ENCODE measurements at places on chromosomes 1 and 21.

GRCh38 chr1:25821630-25822091 is 1.9 kb downstream of the MTFR1L start:
- peak; percentile 84 for DNase-seq

- no peak for DNase-seq
Observed at GRCh38 chr1:6472391-6472790, 6.4 kb upstream of the TNFRSF25 start.

GRCh38 chr21:41168391-41169257 is 664 bp downstream of the BACE2 start:
- DNase-seq, result peak; percentile 62

GRCh38 chr1:85563139-85563538 is 17.4 kb upstream of the CCN1 start:
- no peak for DNase-seq

GRCh38 chr1:2047749-2048729 is 2.2 kb upstream of the PRKCZ start:
- DNase-seq, result no peak

GRCh38 chr1:210631399-210631798 is 302.7 kb downstream of the HHAT start:
- no peak for DNase-seq

GRCh38 chr21:16241479-16241963 is 511.7 kb downstream of the USP25 start:
- peak; percentile 12 for DNase-seq

DNA sequence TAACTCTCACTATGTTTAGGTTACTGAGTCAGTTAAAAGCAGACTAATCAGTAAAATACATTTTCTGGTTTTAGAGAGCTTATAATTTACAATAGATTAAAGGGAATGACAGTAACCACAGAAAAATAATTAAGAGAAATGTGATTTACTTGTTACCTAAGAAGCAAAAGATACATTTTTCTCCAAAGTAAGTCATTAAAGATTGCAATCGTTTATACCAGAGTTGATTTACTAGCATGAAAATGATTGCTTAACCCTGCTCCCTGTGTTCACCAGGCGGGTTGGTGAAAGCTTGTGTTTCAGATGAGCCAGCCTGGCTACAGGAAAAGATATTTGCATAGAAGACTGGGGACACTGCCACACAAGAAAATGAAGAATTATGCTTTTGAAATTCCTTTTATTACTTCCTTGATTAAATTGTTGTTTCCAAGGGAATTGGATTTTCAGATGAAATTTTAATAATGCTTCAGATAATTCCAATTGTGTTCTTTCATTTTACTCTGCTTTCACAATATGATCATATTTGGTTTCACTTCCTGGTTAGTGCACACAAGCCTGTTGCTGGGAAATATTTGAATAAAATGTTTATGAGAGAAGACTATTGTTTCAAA is 27.9 kb downstream of the LRRC8B start:
- peak; percentile 45 for DNase-seq

DNA sequence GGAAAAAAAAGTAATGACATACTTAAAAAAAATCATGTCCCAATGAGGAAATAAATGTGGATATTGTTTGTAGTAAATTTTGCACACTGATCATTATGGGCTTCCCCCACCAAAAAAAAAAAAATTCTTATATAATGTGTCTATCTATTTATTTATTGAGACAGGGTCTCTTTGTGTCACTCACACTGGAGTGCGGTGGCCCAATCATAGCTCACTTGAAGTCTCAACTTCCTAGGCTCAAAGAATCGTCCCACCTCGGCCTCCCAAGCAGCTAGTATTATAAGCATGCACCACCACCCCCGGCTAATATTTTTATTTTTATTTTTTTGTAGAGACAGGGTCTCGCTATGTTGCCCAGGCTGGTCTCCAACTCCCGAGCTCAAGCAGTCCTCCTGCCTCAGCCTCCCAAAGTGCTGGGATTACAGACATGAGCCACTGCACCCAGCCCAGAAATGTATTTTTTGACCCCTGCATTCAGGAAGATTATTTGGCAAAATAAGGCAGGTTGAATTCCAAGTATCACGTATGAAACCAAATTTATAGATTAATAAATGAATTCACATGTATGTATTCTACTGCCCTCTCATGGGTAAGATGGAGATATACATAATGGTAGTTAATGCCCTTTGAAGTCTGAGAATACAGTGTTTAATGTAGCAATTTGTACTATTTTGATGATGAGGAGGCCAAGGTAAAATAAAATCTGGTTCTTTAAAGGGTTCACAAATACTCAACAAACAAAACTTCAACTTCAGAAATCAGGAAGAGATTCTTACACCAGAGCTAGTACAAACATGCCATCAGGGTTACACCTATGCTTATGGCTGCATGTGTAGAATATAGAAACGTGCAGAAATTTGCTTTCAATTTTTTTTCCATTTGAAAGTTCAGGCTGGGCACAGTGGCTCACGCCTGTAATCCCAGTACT is 1.4 kb upstream of the DENND2C start:
- peak; percentile 35 for DNase-seq

DNA sequence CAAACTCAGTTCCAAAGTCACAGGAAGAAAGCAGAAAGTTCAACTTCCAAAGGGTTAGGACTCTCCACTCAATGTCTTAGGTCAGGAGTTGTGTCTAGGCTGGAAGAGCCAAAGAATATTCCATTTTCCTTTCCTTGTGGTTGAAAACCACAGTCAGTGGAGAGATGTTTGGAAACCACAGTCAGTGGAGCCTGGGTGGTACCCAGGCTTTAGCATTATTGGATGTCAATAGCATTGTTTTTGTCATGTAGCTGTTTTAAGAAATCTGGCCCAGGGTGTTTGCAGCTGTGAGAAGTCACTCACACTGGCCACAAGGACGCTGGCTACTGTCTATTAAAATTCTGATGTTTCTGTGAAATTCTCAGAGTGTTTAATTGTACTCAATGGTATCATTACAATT is 11.7 kb downstream of the ATF3 start:
- no peak for DNase-seq

GRCh38 chr1:110713221-110713620 is 38.5 kb upstream of the KCNA3 start:
- no peak for DNase-seq

DNA sequence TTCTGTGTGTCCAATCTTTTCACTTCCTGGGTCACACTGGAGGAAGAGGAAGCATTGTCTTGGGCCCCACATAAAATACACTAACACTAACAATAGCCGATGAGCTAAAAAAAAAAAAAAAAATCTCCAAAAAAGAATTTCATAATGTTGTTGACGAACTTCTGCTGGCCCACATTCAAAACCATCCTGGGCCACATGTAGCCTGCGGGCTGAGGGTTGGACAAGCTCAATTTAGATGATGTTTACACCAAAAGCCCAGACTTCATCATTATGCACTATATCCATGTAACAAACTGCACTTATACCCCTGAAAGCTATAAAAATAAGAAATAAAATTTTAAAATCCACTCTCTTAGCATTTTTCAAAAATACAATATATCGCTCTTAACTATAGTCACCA is 187.8 kb upstream of the PTBP2 start:
- no peak for DNase-seq

- DNase-seq, result peak; percentile 16
Observed at GRCh38 chr1:54567961-54568360, 19.9 kb downstream of the ACOT11 start.

- DNase-seq, result no peak
Observed at GRCh38 chr1:176837708-176838107, 326.8 kb downstream of the ASTN1 start.

- DNase-seq, result peak; percentile 16
Observed at GRCh38 chr1:59499273-59499942, 202.5 kb downstream of the FGGY start.

DNA sequence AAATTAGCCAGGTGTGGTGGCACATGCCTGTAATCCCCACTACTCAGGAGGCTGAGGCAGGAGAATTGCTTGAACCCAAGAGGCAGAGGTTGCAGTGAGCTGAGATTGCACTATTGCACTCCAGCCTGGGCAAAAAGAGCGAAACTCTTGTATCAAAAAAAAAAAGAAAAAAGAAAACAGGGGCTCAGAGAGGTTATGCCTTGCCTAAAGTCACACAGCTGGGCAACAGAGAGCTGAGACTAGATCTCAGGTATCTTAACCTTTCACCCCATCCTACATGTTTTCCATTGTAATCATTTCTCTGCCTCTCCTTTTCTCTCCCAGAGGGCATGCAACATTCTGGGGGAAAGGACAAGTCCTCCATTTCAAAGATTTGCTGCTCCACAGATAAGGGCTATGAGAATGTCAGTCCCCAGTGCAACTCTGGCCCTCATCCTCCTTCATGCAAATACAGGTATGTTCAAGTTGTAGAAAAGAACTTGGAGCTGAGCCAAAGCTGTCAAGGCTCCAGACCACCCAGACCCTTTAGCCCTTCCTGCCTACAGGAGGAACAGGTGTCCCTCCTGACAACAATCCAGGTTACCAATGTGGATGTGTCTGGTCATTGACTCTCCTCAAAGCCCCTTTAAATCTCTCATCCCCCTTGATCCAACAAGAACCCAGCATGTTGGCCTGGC is 6.9 kb downstream of the SLC9A1 start:
- DNase-seq, result no peak

DNA sequence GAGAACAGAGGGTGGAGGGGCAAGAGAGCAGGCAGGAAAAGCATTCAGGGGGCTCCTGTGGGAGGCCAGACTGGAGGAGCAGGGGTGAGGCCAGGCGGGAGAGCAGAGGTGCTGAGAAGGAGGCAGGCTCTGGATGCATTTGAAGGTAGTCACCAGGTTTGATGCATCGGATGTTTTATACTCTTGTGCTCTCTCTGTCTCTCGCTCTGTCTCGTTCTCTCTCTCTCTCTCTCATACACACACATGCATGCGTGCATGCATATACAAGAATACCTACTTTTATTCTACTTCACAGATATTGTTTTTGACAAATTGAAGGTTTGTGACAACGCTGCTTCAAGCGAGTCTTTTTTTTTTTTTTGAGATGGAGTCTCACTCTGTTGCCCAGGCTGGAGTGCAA is 15.0 kb upstream of the ITPKB start:
- no peak for DNase-seq

- DNase-seq, result no peak
Observed at GRCh38 chr1:118291661-118292060, 106.6 kb upstream of the SPAG17 start.

DNA sequence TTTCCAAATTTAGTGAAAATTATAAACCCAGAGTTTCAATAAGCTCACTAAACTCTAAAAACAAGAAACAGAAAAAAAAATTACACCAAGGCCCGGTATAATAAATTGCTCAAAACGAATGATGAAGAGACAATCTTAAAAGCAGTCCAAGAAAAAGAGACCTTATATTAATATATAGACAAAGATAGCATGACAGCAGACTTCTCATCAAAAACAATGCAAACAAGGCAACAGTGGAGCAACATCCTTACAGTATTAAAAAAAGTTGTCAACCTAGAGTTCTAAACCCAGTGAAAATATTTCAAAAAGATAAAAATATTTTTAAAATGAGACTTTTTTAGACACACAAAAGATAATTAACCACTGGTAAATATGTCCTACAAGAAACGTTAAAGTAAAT is 46.7 kb downstream of the KIFAP3 start:
- DNase-seq, result peak; percentile 11

DNA sequence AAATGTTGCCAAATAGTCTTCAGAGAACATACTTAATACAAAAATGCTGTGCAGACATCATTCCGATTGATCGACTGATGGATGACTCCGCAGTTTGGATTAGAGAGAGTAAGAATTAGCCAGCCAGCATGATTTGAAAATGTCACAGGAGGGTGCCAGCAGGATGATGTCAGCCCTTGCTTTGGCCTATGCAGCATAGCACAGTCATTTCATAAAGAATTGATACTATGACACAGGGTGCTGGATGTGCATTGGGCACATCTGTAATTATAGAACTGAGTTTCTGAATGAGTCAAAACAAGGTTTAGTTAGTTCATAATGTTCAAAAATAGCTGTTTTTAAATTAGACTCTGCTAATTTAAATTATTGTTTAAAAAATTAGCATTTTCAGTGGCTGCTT is 21.6 kb upstream of the TRAF5 start:
- peak; percentile 59 for DNase-seq

DNA sequence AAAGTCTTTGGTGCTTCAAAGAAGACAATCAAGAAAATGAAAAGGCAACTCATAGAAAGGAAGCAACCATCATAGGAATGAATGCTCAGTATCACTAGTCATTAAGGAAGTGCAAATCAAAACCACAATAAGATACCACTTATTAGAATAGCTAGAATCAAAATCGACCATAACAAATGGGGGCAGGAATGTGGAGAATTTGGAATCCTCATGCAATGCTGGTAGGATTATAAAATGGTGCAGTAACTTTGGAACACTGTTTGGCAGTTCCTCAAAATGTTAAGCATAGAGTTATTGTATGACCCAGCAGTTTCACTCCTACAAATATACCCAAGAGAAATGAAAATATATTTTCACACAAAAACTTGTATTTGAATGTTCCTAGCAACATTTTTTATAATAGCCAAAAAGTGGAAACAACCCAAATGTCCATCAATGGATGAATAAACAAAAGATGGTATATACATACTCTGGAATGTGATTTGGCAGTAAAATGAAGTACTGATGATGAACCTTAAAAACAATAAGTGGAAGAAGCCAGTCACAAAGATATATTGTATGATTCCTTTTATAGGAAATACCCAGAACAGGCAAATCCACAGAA is 105.6 kb downstream of the MIS18A start:
- DNase-seq, result no peak

DNA sequence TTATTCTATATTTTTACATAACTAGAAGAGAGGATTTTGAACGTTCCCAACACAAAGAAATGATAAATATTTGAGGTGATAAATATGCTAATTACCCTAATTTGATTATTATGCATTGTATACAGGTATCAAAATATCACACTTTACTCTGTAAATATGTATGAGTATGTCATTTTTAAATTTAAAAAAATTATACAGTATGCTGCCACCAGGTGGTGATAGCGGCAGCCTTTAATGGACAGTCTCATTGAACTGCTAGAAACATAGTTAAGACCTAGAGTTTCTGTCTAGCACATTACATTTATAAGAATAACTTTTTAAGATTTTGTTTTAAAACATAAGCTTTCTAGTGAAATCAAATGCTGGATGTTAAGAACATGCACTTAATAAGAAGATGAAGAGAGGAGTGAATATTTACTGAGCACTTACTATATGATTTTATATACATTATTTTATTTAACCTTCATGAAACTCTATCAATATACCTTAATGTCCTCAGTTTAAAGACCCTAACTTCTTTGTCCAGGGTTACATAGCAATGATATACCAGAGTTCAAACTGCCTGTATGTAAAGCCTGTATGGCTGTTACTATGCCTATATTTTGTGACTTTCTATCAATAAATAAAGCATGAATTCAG is 207.1 kb downstream of the NUF2 start:
- peak; percentile 35 for DNase-seq

DNA sequence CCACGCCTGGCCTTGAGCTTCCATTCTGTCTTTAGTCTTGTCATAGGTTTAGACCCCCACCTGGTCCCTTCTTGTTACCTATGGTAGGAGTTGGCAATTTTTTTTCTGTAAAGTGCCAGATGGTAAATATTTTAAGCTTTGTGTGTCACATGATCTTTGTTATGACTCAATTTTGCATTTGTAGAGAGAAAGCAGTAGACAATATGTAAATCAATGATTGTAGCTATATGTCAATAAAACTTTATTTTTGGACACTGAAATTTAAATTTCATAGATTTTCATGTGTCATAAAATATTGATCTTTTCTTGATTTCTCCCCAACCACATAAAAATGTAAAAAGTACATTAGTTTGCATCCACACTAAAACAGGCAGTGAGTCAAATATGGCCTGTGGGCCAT is 8.0 kb downstream of the MKNK1 start:
- DNase-seq, result no peak

GRCh38 chr1:86500714-86501113 is 32.0 kb downstream of the CLCA1 start:
- peak; percentile 30 for DNase-seq

- DNase-seq, result peak; percentile 92
Observed at GRCh38 chr1:32997381-32997891, 32.8 kb upstream of the RNF19B start.
